Neural progenitor cell (in vitro differentiated cells): ENCODE measurements at places on chromosomes 5 and 9. TPM values are rescaled to one million over a fixed set of nuclear protein-coding genes. Genes with fewer than 3 reads are reported as not detected.

SHOC1 gene
- total RNA-seq = not detected in 2 replicates

PCDHB14 gene
- total RNA-seq = 7.2 and 7.4 TPM in 2 replicates

DNA sequence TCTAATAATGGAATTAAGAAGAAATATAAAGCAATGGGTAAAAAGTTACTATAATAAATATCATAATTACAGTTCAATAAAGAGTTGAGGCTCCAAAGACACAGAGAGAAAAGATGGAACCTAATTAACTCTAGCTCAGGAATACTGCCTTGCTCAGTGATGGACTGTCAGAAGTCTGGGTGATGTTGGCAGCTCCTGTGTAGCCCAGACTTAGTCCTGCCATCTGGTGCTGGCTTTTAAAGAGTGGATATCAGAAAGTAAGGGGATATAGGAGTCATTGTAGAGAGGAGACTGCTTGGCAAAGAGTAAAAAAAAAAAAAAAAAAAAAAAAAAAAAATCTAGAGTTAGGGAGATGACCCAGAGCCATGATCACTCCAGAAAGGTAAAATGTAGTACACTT lies 551.9 kb upstream of the DMAC1 start:
- DNase-seq = no peak
- H3K4me1 ChIP-seq = no peaks in the 10 kb centered on the region
- no peak overlapping the region for H3K27ac ChIP-seq

- no peak overlapping the region for H3K27ac ChIP-seq
- no peak for DNase-seq
- no peaks in the 10 kb centered on the region for H3K4me1 ChIP-seq
- no peak overlapping the region for H3K4me3 ChIP-seq
These were observed 15.7 kb downstream of the ALDOB start for GRCh38 chr9:101419863-101420262.

GRCh38 chr9:90064971-90065370 lies 460.2 kb downstream of the GADD45G start:
- no peaks in the 10 kb centered on the region for H3K27me3 ChIP-seq
- no peaks in the 10 kb centered on the region for H3K4me1 ChIP-seq
- no peaks in the 10 kb centered on the region for H3K36me3 ChIP-seq
- no peak for DNase-seq

DNA sequence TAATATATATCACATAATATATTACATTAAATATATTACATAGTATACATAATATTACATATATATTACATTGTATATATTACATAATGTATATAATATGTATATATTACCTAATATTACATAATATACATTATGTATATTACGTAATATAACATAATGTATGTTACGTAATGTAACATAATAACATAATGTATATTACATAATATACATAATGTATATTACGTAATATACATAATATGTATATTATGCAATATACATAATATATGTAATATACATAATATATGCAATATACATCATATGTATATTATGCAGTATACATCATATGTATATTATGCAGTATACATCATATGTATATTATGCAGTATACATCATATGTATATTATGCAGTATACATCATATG lies 19.1 kb downstream of the CYLC2 start:
- H3K27me3 ChIP-seq = no peaks in the 10 kb centered on the region
- H3K4me3 ChIP-seq = no peak overlapping the region
- H3K36me3 ChIP-seq = no peaks in the 10 kb centered on the region

- no peak overlapping the region for H3K27ac ChIP-seq
- H3K4me1 ChIP-seq = peaks cover 20% of the 10 kb centered on the region
- DNase-seq = peak; percentile 80
- H3K4me3 ChIP-seq = no peak overlapping the region
- no peaks in the 10 kb centered on the region for H3K36me3 ChIP-seq
These were observed 234.8 kb downstream of the MED10 start for GRCh38 chr5:6143523-6143922.

DNA sequence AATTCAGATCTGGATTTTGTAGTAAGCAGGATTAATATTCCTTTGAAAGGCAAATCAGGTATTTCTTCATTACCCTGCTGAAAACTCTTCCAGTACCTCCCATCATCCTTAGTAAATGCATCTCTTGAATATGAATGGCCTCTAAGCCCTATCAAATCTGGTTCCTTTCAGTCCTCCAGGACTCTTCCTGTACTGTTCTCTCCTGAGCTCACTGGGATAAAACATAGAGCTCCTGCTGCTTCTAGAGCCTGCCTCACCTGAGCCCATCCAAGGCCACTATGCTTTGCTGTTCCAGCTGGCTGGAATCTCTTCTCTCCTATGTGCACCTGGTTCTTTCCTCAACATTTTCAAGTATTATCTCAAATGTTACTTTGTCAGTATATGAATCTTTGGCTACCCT lies 803.3 kb upstream of the CTNND2 start:
- H3K27ac ChIP-seq = no peak overlapping the region
- H3K27me3 ChIP-seq = no peaks in the 10 kb centered on the region
- no peaks in the 10 kb centered on the region for H3K4me1 ChIP-seq
- no peak overlapping the region for H3K4me3 ChIP-seq
- DNase-seq = no peak
- no peaks in the 10 kb centered on the region for H3K36me3 ChIP-seq
